ENCODE measurements at places on chromosomes 5 and 9. TPM values are rescaled to one million over a fixed set of nuclear protein-coding genes. Genes with fewer than 3 reads are reported as not detected.

ENTPD2 gene
- 1.2 TPM for polyA plus RNA-seq

PLEKHG4B gene
- 0.57 TPM for polyA plus RNA-seq

EXOSC3 gene
- polyA plus RNA-seq = 72.2 TPM

AMBP gene
- polyA plus RNA-seq = 6.1 TPM

SLC35A4 gene
- polyA plus RNA-seq = 62.1 TPM

PPP2R2B gene
- not detected for polyA plus RNA-seq

RAI14 gene
- 76.7 TPM for polyA plus RNA-seq

NOL8 gene
- 24.4 TPM for polyA plus RNA-seq

TESK1 gene
- 33.0 TPM for polyA plus RNA-seq

PCDHA8 gene
- polyA plus RNA-seq = 0.10 TPM

C5orf52 gene
- polyA plus RNA-seq = not detected

SLC34A3 gene
- 0.04 TPM for polyA plus RNA-seq

ATP6V0E1 gene
- polyA plus RNA-seq = 344 TPM

SAP30L gene
- 25.3 TPM for polyA plus RNA-seq

MCTP1 gene
- polyA plus RNA-seq = 5.4 TPM

PCDHAC2 gene
- polyA plus RNA-seq = 1.2 TPM

LARP1 gene
- 117 TPM for polyA plus RNA-seq

PTPRD gene
- 0.36 TPM for polyA plus RNA-seq

OMD gene
- polyA plus RNA-seq = not detected
